ENCODE measurements at places on chromosomes 6 and 20.

DNA sequence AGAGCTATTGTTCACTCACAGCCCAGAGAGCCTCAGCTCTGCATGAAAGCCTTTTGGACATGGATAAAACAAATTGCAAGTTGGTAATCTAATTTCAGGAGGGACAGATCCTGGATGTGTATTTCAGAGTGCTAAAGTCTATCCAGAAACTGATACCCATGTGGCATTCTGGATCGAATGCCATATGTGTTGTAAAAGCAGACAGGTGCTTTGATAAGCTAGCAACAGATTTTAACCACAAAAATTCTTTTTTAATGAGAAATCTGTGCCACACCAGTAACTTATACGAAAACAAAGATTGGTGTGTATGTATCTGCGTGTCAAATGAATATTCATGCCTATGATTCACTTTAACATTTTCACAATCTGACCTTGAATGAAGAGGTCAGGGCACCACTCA lies 936.6 kb upstream of the MAP3K7 start:
- no peak for DNase-seq

DNA sequence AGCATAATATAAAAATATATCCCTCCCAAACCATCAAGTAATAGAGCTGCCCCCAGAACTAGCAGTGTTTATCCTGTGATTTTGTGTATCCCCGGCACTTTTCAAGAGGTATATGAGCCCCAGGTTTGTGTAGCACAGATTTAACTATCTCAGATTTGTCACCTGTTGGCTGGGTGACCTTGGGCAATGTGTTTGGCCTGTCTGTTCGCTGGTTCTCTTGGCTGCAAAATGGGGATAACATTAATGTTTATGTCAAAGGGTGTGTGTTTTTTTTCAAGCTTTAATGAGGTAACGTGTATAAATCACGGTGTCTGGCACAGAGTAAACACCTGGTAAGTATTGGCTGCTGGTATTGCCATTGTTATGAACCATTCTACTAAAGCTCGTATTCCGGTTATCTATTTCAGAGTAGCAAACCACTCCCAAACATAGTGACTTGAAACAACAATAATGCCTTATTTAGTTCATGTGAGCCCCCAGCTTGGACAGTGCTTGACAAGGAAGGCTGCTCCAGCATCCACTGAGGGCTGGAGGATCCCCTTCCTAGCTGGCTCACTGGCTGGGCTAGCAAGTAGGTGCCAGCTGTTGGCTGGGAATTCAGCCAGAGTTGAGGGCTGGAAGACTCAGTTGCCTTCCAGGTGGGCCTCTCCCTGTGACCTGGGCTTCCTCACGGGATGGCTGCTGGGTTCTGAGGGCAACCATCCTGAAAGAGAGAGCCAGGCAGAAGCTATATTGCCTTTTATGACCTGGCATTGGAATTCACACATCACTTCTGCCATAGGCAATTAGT lies 36.2 kb downstream of the PDRG1 start:
- no peak for DNase-seq

- peak; percentile 86 for DNase-seq
Measured at GRCh38 chr6:75204217-75204958, 1.5 kb downstream of the COL12A1 start.

GRCh38 chr6:24494821-24495795 lies at the start of gene ALDH5A1:
TSS of gene ALDH5A1 (plus strand) at chr6:24494969. CDS start at chr6:24494997, 28 bp downstream.
- DNase-seq = peak; percentile 63

DNA sequence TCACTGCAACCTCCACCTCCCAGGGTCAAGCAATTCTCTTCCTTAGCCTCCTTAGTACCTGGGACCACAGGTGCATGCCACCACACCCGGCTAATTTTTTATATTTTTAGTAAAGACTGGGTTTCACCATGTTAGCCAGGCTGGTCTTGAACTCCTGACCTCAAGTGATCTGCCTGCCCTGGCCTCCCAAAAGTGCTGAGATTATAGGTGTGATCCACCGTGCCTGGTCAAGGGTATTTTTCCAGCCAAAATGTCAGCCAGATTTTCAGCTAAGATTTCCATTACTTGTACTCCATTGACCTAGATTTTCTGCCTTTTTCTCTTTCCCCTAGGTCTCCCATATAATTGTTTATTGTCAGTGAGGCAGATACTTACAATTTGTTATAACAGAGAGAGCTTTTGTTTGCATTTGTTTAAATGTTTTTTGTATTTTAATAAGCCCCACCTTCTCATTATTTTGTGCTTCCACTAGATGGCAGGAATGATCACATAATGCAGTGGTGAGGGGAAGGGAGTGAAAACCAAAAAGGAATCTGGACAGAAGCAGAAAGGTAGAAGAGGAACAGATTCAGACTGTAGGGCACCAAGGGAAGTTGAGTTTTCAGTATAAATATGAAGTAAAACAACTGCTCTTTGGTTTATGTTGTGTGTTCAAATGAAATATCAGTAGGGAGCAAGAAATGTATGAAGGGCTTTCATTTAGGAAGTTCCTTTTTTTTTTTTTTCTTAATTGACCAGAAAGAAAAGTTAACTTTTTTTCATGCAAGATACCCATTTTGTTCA lies 29.7 kb downstream of the RPF2 start:
- DNase-seq = no peak

DNA sequence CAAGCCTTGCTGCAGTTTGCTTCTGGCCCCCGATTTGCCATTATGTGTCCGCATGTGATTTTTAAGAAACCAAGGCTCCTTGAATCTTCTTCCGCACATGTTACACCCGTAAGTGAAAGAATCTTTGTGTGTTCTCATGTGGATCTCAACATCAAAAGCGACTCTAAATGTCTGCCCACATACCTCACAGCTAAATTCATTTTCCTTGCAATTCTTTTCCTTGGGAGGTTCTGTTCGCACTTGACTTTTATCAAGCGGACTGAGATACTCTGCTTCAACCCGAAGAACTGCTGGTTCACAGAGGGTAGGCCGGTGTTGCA lies 11.4 kb downstream of the ZNF217 start:
- DNase-seq = no peak

DNA sequence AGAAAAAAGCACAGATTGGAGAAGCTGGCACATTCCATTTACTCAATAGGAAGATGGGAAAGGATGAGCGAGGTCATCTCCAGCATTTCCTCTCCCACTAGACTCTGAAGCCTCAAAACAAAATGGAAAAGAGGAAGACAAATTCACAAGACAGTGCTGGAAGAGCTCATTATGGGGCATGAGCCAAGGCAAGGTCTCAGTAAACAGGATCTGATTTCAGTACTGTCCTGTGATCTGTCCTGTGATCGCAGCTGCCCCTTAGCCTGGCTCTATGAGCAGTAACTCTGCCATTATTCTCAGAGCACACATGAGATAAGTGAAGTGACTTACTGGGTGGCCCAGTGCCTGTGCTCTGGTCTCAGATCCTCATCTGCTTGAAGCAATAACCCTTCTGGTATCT lies 68.1 kb upstream of the SLC4A11 start:
- DNase-seq = no peak

DNA sequence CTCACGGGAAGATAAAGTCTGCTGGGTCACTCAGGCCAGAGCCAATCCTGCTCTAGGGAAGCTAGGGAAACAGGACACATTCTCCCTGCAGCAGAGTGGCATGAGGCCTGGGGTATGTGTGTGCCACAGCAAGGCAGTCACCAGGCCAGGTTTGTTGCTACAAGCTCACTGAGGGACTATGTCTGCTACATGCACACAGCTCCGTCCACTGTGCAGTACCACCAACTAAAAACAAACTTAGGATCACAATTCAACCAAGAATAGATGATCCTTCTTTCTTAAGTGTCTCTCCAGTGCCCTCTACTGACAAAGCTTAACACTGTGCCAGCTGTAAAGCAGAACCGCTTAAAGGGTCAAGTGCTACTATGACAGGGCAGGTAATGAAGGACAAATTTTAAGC lies 192.5 kb downstream of the PTPRK start:
- DNase-seq = no peak

DNA sequence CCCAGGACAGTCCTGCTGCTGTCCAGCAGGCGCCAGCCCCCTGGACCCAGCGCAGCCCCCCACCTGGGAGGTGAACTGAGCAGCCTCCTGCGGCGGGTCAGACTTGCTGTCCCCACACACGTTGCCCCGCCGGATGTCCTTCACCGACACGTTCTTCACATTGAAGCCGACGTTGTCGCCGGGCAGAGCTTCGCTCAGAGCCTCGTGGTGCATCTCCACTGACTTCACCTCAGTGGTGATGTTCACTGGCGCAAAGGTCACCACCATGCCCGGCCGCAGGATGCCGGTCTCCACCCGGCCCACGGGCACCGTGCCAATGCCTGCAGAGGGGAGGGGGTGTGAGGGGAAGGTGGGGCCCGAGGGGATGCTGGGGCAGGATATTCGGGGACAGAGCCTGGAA lies 8.5 kb downstream of the EEF1A2 start:
- no peak for DNase-seq

GRCh38 chr6:35216412-35216732 lies 2.6 kb downstream of the SCUBE3 start:
- DNase-seq = no peak

DNA sequence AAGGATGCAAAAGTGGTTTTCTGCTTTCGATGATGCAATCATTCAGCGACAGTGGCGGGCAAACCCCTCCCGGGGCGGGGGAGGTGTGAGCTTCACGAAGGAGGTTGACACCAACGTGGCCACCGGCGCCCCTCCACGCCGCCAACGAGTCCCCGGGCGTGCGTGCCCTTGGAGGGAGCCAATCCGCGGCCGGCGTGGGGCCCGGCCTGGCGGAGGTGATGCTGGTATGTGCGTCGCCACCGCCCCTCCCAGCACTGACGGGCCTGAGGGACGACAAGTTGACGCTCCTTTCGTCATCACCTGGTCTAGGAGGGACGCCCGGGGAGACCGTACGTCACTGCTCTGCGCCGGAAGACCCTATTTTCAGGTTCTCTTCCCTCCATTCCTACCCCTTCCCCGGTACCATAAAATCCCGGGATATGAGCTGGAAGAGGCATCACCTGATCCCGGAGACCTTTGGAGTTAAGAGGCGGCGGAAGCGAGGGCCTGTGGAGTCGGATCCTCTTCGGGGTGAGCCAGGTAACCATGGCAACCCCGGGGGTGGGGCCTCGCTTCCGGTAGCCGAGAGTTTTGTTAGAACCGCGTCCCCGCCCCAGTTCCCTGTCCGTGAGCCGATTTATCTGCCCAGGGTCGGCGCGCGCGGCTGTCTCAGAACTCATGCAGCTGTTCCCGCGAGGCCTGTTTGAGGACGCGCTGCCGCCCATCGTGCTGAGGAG lies at the start of gene DXO:
Gene DXO (minus strand): TSS at position 146 of the 716 bp plus-strand sequence. CDS start 463 bp downstream, outside the sequence.
- DNase-seq = peak; percentile 98

GRCh38 chr6:47357827-47358226 lies 48.1 kb upstream of the TNFRSF21 start:
- DNase-seq = no peak

DNA sequence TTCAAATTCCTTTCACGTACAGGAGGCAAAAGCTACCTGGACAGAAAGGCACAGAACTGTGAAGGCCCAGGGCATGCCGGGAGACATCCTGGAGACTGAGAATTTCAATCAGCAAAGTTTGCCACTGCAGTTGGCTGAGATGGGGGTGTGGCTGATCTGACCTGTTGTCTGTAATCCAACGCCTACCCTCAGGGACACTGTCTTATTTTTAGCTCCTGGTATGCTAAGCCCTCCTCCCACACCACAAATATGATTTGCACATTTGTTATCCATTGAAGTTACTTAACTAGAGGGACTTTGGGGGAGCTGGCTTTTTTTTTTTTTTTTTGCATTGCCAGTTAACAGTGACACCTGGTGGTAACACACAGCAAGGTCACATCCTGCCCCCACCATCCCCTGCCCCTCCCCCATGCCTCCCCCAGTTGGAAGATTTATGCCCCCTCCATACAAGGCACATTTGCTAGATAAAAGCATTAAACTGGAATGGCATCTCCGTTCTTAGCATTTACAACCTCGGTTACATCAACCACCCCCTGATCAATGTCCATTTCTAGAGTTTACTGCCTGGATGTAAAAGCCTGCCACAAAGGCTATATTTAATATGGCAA lies 40.4 kb downstream of the TTI1 start:
- no peak for DNase-seq

- no peak for DNase-seq
Measured at GRCh38 chr6:38117281-38117680, 297.8 kb downstream of the ZFAND3 start.

GRCh38 chr6:25318589-25318988 lies 39.4 kb downstream of the CARMIL1 start:
- DNase-seq = no peak

- no peak for DNase-seq
Measured at GRCh38 chr6:119142637-119143036, 64.2 kb upstream of the FAM184A start.

- DNase-seq = no peak
Measured at GRCh38 chr20:50267041-50267865, 76.6 kb downstream of the CEBPB start.

DNA sequence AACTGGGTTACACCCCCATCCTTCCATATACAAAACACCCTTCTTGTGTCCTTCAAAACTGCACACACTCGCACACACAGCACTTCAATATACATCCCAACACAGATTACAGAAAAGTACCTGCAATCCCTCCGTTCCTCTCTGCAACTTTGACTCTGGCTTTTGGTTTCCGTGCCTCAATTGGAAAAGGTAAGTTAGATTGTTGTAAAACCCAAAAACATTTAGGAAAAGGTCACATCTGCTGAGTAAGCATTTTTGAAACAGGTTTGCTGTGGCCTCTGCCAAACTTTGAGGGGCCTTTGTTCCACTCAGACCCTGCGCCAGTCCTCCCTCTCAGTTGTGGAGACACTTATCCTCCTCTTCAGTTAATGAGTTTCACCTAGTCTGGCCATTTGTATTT lies 4.2 kb downstream of the NKX2-4 start:
- DNase-seq = no peak

DNA sequence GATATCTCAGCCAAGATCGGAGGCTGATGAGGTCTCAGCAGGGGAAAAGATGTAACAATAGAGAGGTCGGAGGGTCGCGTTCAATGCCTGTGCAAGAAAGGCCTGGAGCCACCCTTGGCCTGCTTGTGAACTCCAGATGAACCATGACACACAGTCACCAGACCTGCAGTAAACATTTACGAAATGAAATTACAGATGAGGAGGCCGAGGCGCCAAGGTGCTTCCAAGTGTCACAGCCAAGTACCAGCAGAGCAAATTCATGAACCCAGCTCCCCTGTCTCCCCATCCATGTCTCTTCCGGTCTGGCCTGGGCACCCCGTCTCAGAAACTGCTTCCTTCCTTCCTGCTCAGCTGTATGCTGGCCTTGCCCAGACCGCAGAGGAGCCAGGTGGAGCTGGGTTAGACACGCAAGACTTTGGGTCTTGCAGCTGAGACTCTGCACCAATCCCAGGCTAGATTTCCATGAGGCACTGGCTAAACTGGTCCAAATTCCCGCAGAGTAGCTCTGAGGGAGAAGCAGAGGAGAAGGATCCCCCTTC lies 48.1 kb downstream of the CHMP4B start:
- DNase-seq = peak; percentile 27

GRCh38 chr20:48359692-48360341 lies 468.0 kb downstream of the PREX1 start:
- no peak for DNase-seq

DNA sequence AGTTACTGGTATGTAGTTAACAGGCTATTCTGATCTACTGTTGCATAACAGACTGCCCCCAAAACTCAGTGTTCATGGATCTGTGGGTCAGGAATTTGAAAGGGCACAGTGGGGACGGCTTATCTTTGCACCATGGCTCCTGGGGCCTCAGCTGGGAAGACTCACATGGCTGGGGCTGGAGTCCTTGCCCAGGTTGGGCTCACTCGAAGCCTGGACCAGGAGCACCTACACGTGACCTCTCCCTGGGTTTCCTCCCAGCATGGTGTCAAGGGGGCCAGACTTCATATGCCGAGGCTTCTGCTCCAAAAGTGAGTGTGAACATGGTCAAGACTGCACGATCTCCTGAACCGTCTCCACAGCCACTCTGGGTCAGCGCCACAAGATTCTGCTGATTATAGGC lies 11.7 kb downstream of the SYNDIG1 start:
- DNase-seq = no peak

- no peak for DNase-seq
Measured at GRCh38 chr6:168589275-168589674, 148.3 kb downstream of the SMOC2 start.

Data from uterus (tissue), 4 donors.